ENCODE measurements at places on chromosomes 7 and 10.

DNA sequence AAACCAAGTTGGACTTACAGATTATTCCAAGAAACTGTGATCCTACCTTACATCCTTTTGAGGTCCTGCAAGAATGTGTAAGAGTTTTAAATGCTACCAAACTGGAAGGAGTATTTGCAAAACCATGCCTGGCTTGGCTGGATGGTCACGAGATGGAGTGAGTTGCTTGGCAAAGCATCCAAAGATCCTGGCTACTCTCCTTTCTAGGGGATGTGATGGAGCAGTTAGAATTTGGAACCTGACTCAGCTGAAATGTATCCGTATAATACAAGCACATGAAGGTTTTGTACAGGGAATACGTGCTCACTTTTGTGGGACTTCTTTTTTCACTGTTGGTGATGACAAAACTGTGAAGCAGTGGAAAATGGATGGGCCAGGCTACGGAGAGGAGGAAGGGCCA, 13.3 kb upstream of the SYPL1 start:
- no peak for DNase-seq

- peak; percentile 20 for DNase-seq
These were observed 3.1 kb upstream of the MRC1 start for GRCh38 chr10:17805921-17806577.

- no peak for DNase-seq
These were observed 303.7 kb downstream of the EXOC4 start for GRCh38 chr7:133556553-133556952.

DNA sequence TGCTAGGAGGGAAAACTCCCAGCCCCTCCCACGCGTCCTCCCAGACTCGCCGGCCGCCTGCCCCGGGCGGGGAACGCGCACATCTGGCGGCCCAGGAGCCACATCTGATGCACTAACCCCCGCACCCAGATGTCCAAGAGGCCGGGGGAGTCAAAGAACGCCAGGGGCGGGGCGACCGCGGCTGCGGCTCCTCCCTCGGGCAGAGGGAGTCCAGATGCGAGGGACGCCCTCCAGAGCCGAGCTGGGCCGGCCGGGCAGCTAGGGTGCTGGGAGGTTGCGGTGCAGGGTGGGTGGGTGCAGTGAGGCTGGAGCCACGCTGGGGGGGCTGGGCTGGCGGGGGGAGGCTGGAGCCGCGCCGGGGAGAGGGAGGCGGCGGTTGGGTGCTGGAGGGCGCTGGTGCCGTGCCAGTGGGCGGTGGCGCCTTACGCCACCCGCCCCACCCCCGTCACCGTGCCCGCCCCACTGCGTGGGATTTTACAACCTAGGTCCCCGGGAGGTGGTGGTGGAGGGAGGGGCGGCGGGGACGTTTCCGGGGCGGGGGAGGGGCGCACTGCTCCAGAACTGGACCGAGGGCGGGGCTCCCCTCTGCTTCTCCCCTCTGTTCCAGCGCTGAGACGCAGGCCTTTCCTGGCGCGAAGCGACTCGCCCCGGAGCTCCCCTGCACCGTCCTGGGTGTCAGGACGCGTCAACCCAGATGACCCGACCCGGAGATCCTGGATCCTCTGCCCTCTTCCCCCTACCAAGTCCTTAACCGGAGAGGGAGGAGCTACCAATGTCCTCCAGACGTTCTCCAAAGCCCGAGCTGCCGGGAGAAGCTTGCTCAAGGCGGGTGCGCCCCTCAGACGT, 109.1 kb downstream of the REEP3 start:
- DNase-seq, result peak; percentile 68

- no peak for DNase-seq
These were observed 69.5 kb downstream of the ARID5B start for GRCh38 chr10:61971003-61971325.

DNA sequence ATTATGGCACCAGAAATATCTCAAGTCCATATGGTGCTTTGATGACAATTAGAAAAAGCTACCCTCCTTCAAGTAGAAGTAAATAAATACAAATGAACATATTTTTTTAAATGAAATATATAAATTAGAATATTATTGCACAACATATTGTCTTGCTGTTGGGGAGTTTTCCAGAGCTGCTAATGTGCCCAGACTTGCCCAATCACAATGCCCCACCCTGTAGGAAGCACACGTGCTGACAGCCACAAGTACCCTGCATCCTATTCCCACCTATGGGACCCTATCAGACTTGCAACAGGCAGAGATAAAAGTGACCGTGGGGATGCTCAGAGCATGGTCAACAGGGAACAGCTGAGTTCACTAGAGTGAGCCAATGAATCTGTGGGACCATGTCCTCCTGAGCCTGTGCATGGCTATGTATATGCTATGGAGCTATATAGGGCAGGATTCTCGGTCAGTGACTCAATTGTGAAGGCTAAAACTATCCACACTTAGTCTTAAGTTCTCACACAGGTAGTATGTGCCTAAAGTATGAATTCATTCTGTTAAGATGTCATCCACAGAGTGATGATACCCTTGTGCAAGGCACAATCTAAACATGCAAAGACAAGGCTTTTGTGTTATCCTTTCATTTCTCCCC, 336.0 kb downstream of the HGF start:
- no peak for DNase-seq

GRCh38 chr10:5497948-5498730, 1.2 kb downstream of the CALML5 start:
- DNase-seq, result no peak

DNA sequence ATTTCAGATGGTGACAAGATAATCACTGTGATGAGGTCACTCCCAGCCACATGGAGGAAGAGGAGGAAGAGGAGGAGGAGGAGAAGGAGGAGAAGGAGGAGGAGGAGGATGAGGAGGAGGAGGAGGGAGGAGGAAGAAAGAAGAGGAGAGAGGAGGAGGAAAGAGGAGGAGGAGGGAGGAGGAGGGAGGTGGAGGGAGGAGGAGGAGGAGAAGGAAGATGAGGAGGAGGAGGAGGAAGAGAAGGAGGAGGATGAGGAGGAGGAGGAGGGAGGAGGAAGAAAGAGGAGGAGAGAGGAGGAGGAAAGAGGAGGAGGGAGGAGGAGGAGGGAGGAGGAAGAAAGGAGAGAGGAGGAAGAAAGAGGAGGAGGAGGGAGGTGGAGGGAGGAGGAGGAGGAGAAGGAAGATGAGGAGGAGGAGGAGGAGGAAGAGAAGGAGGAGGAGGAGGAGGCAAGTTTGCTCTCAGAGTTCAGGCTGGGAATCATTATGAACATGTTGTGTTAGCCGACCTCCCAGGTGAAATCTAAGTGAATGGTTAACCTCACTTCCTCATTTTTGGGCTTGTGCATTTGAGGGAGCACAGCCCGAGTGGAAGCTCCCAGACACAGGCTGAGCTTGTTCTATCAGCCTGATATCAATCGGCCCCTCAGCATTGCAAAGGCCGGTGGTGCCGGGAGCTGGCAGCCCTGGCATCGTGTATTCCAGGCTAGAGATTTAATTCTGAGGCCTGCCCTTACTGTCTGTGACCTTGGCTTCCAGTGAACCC, 236.2 kb upstream of the PITRM1 start:
- no peak for DNase-seq

DNA sequence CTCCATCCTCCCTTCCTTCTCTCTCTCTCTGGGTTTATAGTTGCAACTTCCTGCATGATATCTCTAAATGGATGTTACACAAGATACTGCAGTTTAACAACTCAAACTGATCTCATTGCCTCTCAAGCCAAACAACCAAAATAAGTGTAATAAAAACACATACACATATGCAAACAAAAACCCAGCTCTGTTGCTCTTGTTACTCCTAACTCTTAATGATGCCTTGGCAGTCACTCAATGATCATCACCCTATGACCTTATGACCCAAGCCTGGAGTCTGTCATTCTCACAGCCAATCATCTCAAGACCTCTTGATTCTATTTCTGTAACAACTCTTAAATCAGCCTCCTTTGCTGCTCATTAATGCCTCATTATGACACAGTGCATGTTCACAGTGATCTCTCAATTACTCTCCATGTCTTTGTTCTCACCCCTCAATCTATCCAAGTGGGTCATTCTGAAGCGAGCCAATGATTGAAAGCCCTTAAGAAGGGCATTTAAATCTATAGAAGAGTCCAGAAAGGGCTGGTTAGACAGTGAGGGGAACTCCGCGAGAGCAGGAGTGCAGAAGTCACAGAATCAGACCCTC, 210.9 kb downstream of the INHBA start:
- no peak for DNase-seq

DNA sequence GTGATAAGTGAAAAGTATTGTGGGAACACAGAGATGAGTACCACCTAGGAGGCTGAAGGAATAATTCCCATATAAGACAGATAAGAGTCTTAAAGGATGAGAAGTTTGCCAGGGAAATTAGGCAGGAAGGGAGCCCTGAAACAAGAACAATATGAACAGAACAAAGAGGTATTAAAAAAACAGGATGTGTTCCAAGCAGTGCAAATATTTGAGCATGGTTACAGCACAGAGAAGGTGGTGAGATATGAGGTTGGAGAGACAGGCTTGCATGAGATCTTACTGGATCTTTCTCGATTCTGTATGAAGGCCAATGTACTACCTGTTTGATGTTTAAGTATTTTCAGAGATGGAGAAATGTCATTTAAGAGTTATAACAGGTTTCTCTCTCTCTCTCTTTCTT, 20.3 kb downstream of the TAC1 start:
- DNase-seq, result no peak

- DNase-seq, result no peak
These were observed 181.3 kb downstream of the SDK1 start for GRCh38 chr7:3482147-3482921.

GRCh38 chr7:100895956-100896731, 456 bp upstream of the ACHE start:
- no peak for DNase-seq

DNA sequence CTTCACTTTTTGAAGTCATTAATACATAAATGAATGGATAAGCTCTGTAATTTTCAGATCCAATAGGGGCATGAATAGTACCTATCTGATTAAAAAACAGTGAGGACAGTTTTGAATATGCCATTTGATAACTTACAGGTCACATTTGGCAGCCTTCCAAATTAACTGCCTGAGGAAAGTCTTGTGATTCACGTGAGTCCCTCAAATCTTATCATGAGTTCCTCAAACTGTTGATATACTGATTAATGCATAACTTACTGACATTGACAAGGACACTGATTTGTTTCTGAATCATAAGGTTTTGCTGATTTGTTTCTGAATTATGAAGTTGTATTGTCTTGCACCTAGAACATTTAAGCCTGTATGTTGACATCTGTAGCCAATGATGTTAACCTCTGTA, 55.1 kb downstream of the ANKMY2 start:
- DNase-seq, result no peak

DNA sequence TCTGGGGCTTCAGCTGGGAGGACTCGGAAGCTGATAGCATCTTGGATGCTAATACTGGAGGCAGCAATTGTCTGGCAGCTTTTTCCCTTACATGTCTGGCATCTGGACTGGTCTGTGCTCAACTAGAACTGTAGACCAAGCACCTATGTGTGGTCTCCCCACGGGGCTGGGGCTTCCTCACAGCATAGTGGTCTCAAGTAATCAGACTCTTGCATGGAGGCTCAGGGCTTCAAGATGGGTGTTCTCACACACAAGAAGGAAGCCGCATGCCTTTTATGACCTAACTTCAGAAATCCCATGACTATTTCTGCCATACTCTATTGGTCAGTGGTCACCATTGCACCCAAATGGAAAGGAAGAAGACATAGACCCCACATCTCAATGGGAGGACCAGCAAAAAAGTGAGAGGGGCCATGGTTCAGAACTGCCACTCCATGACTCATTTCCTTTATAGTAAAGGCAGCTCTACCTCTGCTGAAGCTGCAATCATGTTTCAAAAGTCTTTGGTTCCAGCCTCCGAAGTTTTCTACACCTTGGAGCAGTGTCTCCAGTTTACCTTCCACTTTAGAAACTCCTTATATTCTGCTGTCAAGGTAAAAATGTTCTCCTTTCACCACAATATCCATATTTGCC, 14.7 kb downstream of the AOC1 start:
- DNase-seq, result no peak

GRCh38 chr7:139830782-139831501, 1.9 kb downstream of the TBXAS1 start:
- DNase-seq, result no peak

- DNase-seq, result no peak
These were observed 4.4 kb upstream of the CLIP2 start for GRCh38 chr7:74284781-74285259.

DNA sequence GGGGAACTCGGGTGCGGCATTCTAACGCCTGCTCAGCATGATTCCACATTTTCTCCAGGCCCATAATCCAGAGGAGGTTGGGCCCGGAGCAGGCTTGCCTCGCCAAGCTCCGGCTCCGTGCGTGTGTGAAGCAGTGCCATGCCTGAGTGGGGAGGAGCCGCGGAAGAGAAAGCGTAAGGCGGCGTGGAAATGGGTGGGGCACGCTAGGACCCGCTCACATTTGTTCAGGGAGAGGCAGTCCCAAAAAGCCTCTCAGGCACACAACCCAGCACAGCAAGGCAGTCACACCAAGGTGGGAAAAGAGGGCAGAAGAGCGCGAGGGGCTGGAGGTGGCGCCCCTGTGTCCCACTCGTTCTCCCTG, 695 bp upstream of the VDAC2 start:
- DNase-seq, result peak; percentile 56
